ENCODE measurements at places on chromosomes 3 and 15.
A peak's percentile ranks its signal among the peaks of the same experiment; 100 is the strongest.

DNA sequence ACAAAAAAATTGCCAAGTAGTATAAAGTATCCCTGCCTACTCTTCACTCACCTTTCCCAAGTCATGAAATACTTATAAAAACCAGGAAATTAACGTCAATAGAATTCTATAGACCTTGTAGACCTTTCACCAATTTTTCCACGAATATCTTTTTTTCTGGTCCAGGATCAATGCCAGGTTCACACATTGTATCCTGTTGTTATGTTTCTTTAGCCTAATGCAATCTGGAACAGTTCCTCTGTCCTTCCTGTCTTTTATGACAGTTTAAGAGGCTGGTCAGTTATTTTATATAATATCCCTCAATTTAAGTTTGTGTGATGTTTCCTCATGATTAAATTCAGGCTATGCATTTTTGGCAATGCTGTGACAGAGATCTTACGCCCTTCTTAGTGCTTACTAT lies 63.2 kb upstream of the MAGI1 start:
- no peak for DNase-seq

DNA sequence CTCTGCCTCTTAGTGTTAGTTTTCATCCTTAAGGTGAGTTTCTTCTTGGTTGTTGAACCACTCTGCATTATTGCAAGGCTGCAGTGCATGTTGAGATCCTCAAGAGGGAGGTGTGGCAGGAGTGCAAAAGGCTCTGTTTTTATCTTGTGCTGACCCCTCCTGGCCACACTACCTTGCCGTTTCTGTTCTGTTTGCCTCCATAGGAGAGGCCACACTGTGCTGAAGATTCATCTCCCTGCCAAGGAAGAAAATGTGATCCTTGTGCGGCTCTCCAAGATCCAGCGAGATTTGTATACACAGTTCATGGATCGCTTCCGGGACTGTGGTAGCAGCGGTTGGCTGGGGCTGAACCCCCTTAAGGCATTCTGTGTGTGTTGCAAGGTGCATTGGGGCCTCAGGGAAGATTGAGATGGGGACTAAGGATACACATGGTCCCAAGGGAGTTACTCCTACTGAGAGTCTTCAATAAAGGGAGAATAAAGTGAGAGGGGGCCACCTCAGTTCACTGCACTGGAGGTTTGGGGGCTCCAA lies 33.0 kb upstream of the TEX264 start:
- DNase-seq, result no peak

DNA sequence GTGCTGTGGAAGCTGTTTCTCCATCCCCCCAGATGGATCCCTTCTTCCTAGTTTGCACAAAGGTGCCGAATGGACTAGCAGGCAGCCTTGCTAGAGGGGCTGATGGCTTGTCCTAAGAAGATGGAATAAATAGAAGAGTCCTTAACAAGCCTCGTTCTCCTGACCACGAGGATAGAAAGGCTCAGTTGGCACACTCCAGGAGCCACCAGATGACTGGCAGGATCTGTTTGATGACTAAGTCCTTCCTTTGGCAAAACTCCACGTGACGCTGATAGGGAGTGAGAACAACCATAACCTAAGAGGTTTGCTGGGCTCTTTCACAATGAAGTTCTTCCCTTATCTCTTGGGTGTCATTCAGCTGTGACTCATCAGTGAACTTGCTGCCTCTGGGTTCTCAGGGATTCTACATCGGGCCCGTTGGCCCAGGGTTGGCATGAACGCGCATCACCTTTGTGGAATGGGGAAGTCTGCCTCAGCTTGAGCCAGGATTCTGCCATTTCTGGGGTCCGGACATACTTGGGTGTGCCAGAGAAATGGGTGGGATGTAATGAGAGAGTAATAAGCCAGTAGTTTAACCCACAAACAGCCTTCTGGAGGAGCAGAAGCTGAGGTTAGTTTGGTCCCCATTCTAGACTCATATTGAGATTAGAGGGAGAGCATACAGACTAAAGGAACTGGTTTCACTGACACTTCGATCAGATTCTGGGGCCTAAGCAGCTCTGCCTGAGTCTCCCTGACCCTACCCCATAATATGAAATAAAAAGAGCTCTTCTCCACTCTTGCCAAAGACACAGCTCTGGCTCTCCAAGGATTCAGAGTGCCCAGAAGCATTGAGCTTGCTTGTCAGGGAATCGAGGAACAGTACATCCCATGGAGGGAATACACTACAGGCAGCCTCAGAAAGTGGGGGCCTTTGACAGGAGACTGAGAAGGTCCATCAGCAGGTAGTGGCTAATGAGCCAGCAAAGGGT lies 2.0 kb upstream of the MELTF start:
- no peak for DNase-seq

- no peak for DNase-seq
These were observed at the start of gene COL6A6 for GRCh38 chr3:130516645-130517512. TSS of gene COL6A6 (plus strand) at chr3:130517177. CDS start at chr3:130560365, 43,188 bp downstream.

DNA sequence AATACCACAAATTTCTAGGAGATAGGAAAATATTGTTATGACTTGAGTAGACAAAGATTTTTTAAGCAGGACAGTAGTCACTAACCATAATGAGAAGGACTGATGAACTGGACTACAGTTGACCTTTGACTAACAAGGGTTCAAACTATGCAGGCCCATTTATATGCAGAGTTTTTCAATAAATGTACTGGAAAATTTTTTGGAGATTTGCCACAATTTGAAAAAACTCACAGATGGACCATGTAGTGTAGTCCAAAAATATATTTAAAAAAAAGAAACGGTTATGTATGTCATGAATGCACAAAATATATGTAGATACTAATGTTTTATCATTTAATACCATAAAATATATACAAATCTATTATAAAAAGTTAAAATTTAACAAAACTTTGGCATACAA lies 151.8 kb downstream of the LRRN1 start:
- no peak for DNase-seq

DNA sequence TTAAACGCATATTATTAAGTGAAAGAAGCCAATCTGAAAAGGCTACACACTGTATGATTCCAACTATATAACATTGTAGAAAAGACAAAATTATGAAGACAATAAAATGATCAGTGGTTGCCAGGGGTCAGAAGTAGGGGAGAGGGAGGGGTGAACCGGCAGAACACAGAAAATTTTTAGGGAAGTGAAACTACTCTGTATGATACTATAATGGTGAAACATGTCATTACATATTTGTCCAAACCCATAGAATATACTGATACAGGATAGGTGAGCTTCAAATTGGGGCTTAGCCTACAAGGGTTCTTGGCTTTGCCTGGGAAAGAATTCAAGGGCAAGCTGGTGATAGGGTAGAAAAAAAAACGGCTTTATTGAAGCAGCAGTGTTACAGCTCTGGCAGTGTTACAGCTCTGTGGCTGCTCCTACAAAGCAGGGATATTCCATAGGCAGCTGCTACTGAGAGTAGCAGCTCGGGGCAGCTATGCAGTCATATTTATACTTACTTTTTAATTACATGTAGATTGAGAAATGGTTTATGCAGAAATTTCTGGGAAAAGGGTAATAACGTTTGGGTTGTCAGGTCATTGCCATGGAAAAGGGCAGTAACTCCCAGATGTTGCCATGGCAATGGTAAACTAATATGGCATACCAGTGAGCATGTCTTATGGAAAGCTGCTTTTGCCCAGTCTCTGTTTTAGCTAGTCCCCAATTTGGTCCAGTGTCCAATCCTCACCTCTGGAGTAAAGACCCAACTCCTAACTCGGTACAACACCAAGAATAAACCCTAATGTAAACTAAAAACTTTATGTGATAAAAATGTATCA lies 125.1 kb upstream of the SLC25A36 start:
- no peak for DNase-seq

- no peak for DNase-seq
These were observed 72.7 kb downstream of the INO80 start for GRCh38 chr15:41043276-41043951.

GRCh38 chr3:29805757-29806156 lies 524.9 kb downstream of the RBMS3 start:
- no peak for DNase-seq

DNA sequence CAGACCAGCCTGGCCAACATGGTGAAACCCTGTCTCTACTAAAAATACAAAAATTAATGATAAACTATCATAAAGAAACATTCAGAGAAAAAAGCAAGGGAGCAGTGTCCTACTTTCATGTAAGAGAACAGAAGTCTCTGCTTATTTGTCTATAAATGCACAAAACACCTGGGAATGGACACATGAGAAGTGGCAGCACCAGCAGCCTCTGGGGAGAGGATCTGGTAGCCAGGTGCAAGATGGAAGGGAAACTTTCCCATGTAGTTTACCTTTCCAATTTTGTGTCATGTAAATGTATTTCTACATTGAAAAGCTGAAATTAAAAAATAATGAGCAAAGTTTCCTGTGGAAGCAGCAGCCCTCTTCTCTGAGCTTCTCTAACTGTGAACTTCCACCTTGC lies 18.8 kb downstream of the SCAP start:
- DNase-seq, result no peak

- DNase-seq, result no peak
These were observed 27.0 kb upstream of the RASGRF1 start for GRCh38 chr15:79117442-79118204.

- no peak for DNase-seq
These were observed 477.6 kb downstream of the RAP2B start for GRCh38 chr3:153639631-153640030.

GRCh38 chr15:76711351-76711827 lies 193.8 kb downstream of the SCAPER start:
- no peak for DNase-seq

- DNase-seq, result no peak
These were observed 443.3 kb downstream of the VGLL3 start for GRCh38 chr3:86547692-86548091.

- DNase-seq, result no peak
These were observed 396.3 kb upstream of the PROK2 start for GRCh38 chr3:72181251-72181650.

GRCh38 chr3:37210230-37210629 lies 35.8 kb upstream of the LRRFIP2 start:
- DNase-seq, result no peak

DNA sequence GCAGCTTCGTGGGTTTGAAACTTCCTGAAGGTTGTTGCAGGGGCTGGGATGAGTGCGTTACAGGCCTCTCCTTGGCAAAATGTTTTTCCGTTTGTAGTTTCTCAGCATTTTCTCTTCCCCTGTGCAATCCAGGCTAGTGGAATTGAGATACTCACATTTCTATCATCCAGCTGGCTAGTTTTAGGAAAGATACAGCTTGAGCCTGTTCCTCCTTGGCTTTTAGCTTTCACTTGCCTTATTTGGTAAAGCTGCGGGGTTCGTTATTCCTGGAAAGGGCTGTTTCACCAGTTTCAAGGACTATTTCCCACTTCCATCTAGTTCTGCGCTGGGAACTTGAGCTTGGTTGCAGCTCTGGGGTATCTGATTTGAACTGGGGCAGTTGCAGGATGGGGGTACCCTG lies 90.3 kb downstream of the ITPR1 start:
- no peak for DNase-seq

GRCh38 chr3:62718011-62718410 lies 157.2 kb downstream of the CADPS start:
- no peak for DNase-seq

DNA sequence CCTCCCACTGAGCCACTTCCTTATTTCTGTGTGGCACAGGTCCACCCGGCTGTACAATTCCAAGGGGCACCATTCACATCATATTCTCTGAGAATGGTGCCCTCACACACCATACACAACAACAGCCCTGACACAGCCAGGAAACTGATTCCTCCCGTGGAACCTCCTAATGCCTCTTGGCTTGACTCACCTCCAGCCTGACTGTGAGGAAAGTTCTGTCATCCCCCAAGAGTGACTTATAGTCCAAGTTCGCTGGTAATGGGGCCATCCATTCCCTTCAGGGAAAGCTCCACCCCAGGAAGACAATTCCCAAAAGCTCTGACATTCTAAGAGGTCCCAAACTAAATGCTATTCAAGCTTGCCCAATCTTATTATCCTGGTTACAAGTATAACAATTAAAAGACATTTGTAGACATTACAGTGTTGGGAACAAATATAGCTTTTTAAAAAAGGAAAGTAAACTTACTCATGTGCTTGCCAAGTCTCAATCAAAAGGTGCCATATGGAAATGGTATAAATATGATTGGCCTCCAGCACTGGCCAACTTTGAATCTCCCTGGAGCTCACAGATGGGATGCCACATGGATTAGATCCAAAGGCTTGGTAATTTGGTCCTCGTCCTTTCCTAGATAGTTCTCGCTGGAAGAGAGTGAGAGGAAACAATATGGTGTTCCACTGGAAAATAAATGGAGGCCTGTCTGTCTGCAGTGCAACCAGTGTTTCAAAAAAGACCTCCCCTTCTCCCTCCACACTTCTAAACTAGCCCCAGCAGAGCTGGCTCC lies 56.3 kb upstream of the PSMD6 start:
- DNase-seq, result no peak

GRCh38 chr3:183287301-183287971 lies 34.4 kb downstream of the B3GNT5 start:
- DNase-seq, result peak; percentile 30

DNA sequence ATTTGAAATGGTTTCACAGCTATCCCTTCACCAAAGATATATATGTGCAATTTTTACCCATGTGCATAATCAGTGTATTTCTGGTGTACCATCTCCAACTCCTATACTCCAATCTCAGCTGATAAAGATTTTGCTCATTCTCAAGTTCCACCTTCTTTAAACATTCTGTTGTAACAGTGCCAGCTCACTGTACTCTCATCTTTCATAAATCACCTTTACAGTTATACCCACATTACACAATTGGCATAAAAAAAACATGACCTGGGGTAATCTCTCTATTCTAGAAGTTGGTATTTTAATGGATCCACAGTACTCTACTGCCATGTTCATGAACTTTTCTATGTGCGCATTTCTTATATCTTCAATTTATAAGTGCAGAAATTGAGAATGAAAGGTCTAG lies 339.9 kb upstream of the DPH6 start:
- DNase-seq, result no peak

DNA sequence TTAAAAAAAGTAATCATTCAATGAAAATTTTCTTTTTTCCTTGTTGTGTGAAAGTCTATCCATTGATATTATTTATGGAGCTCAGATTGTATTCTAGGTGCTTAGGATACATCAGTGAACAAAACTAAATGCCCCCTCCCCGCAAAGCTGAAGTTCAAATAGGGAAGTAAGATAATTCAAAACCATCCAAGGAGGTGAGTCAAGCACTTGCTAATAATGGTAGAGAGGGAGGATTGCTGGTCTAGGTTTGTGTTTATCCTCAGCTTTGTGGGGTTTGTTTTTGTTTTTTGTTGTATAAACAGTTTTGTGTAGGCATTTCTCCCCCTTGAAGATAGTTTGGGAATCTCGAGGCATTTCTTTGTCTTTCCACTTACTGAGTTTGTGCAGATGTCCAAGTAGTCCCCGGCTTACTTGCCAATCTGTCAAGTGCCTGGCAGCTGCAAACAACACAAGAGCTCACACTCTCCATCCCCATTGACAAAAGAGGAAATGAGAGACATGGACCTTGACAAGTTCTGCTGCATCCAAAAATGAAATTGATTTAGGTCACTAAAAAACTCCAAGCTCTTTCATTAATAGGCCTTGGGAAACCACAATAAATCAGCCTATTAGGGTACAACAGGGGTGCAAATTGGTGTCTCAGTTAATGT lies 575.8 kb upstream of the TBL1XR1 start:
- DNase-seq, result no peak

GRCh38 chr3:168459226-168459784 lies 363.6 kb upstream of the GOLIM4 start:
- no peak for DNase-seq

GRCh38 chr3:46881596-46882376 lies 4.3 kb downstream of the PTH1R start:
- DNase-seq, result peak; percentile 34

All from natural killer cell (primary cell).